CD4-positive, alpha-beta T cell treated with Interleukin-15 for 1 hour (primary cell): ENCODE measurements at places on chromosomes 4 and X.

GRCh38 chr4:15104825-15105224 lies 102.5 kb downstream of the CPEB2 start:
- DNase-seq: no peak

- no peak for DNase-seq
These were observed 5.0 kb downstream of the CCNQ start for GRCh38 chrX:153593811-153594500.

DNA sequence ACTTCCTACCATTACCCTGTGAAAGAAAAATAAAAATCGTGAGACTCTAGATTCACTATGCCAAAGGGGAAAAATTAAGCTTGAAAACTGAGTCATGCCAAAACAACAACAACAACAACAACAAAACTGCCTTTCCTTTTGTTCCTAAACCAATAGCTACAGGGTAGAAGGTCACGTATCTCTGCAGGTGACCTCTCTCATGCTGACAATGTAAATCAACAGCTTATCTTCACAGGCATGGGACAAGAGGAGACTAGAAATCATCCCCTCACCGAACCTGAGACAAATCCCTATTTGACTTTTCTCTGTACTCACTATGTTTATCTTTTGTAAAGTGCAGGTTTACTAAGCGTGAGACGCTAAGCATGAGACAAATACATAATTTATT lies 20.5 kb upstream of the AADAT start:
- DNase-seq: no peak

- no peak for DNase-seq
These were observed 118.0 kb downstream of the SLC4A4 start for GRCh38 chr4:71456841-71457240.
